Peyer's patch (tissue), 4 donors: ENCODE measurements at places on chromosomes 2 and 18. TPM values are rescaled to one million over a fixed set of nuclear protein-coding genes. Genes with fewer than 3 reads are reported as not detected.

LRRTM4 gene
- total RNA-seq, result not detected

CABLES1 gene
- 19.8 TPM for total RNA-seq

FAM161A gene
- 7.4 TPM for total RNA-seq

SUMO1 gene
- total RNA-seq, result 44.1 TPM

KYNU gene
- 0.53 TPM for total RNA-seq

DNA sequence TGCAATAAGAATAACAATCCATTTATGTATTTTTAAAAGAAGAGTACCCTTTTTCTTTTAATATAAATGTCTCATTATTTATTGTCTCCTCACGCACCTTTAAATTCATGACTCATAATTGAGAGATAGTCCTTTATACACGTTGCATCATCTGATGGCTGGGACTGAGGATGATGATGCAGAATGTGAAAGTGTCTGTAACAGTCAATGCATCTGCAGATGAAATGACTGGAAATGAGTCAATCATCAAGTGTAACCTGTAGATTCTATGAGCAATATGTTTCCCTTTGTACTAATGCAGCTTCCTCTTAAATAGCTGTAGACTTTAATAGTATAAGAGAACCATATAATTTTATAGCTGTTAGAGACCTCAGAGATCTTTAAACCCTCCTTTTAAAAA is 26.1 kb upstream of the SYT4 start:
- H3K36me3 ChIP-seq, result no peaks in the 10 kb centered on the region
- no peaks in the 10 kb centered on the region for H3K4me1 ChIP-seq
- no peaks in the 10 kb centered on the region for H3K27me3 ChIP-seq
- H3K4me3 ChIP-seq, result no peak overlapping the region
- no peak for DNase-seq

- H3K4me1 ChIP-seq, result no peaks in the 10 kb centered on the region
- H3K27ac ChIP-seq, result no peak overlapping the region
- no peak overlapping the region for H3K4me3 ChIP-seq
- H3K27me3 ChIP-seq, result no peaks in the 10 kb centered on the region
Measured at GRCh38 chr2:11967946-11968465, 221.6 kb downstream of the LPIN1 start.
